ENCODE measurements at places on chromosomes 11 and 22.
A peak's percentile ranks its signal among the peaks of the same experiment; 100 is the strongest.

- peaks cover 35% of the 10 kb centered on the region for H3K27me3 ChIP-seq
- peaks cover 4% of the 10 kb centered on the region for H3K4me1 ChIP-seq
- H3K27ac ChIP-seq, result no peak overlapping the region
- DNase-seq, result peak; percentile 44
- no peaks in the 10 kb centered on the region for H3K36me3 ChIP-seq
- H3K4me3 ChIP-seq, result no peak overlapping the region
Measured at GRCh38 chr11:2804701-2805387, 80.7 kb downstream of the CDKN1C start.

GRCh38 chr11:64713016-64713707 is 9.8 kb downstream of the NRXN2 start:
- peak overlapping the region; percentile 42 for H3K4me3 ChIP-seq
- no peaks in the 10 kb centered on the region for H3K36me3 ChIP-seq
- no peak for DNase-seq
- peaks cover 12% of the 10 kb centered on the region for H3K27me3 ChIP-seq

DNA sequence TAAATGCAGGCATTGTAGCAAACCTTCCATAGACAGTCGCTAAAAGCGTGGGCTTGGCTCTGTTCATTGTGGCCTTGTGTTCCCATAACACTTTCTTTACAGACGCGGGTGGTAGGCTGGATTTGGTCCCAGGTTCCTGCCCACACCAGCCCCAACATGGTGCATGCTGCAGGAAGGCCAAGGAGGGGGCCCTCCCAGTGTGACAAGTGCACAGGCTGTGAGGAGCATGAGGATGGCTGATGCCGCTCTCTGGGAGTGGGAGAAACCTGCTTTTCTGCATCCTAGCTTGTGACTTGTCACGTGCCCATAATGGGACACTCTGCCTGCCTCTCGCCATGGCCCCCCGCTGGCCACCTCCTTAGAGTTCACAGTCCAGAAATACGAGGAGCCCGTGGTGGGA is 161.8 kb upstream of the B3GAT1 start:
- no peaks in the 10 kb centered on the region for H3K27me3 ChIP-seq
- H3K36me3 ChIP-seq, result no peaks in the 10 kb centered on the region
- no peak overlapping the region for H3K4me3 ChIP-seq

DNA sequence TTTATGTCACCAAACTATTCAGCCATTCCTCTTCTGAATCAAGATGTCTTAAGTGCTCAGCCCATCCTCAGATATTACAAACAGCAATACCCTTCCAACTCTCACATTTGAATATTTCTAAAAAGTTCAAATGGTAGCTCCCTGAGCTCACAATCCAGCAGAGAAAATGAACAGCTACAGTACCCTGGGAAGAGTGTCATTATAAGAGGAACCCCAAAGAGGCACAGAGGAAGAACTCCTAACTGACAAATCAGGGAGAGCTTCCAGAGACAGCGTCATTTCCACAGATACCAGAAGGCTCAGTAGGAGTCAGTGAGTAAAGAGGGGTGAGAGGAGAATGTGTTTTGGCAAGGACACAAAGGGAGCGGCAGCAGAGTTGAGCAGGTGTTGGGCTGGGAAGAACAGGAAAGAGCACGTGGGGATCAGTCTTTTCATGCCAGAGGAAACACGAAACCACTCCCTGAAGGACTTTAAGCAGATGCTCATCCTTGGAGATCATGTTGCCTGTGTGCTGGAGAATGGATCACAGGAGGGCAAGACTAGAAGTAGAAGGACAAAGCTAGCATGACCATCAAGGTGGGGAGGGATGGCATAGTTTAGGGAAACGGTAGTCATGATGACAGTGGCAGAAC is 4.3 kb downstream of the CLTCL1 start:
- H3K36me3 ChIP-seq, result no peaks in the 10 kb centered on the region
- DNase-seq, result no peak
- H3K27ac ChIP-seq, result no peak overlapping the region

GRCh38 chr11:113477321-113477720 is 2.1 kb upstream of the DRD2 start:
- no peak overlapping the region for H3K4me3 ChIP-seq
- H3K4me1 ChIP-seq, result peaks cover 4% of the 10 kb centered on the region
- H3K36me3 ChIP-seq, result no peaks in the 10 kb centered on the region
- H3K27ac ChIP-seq, result no peak overlapping the region
- no peak for DNase-seq

DNA sequence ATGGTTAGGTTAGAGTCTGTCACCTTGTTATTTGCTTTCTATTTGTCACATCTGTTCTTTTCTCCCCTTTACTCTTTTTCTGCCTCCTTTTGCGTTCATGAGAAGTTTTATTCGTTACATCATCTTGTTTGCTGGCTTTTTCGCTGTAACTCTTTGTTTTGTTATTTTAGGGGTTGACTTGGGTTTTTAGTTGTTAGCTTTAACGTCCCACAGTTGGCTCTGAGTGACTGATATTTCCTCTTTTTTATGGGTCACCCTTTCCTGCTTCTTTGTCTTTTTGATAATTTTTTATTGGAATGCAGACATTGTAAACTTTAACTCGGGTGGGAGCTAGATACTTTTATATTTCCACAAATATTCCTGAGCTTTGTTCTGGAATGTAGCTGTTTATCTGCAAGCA is 13.3 kb upstream of the TNNT3 start:
- no peaks in the 10 kb centered on the region for H3K36me3 ChIP-seq
- DNase-seq, result no peak
- no peak overlapping the region for H3K4me3 ChIP-seq
- 0 out of 2 replicates have a peak, but pooled peaks cover 2% of the 10 kb centered on the region for H3K27me3 ChIP-seq
- H3K4me1 ChIP-seq, result peaks cover 2% of the 10 kb centered on the region

DNA sequence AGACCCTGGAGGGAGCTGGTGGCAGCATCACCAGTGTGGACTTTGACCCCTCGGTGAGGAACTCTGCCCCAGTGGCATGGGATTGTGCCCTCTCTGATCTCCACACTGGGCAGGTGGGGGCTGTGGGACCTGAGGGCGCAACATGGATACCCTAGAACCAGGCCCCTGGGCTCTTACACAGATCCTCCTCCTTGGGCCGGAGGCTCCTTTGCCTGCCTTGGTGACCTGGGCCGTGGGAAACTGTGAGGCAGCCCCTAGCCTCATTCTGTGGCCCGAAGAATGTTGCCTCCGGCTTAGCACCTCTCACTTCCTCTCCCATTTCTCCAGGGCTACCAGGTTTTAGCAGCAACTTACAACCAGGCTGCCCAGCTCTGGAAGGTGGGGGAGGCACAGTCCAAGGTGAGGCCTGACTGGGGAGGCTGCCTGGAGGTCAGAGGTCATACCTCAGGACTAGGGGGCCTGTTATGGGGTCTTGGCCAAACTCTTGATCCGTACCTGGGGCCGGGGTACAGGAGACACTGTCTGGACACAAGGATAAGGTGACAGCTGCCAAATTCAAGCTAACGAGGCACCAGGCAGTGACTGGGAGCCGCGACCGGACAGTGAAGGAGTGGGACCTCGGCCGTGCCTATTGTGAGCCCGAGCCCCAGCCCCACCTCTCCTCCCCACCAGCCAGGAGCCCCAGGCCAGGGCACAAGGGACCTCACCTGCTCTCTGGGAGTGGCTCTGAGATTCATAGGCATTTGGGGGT is 12.2 kb downstream of the ATG16L2 start:
- H3K36me3 ChIP-seq, result no peaks in the 10 kb centered on the region
- H3K27ac ChIP-seq, result no peak overlapping the region
- no peak for DNase-seq
- H3K27me3 ChIP-seq, result peaks cover 7% of the 10 kb centered on the region
- no peak overlapping the region for H3K4me3 ChIP-seq

DNA sequence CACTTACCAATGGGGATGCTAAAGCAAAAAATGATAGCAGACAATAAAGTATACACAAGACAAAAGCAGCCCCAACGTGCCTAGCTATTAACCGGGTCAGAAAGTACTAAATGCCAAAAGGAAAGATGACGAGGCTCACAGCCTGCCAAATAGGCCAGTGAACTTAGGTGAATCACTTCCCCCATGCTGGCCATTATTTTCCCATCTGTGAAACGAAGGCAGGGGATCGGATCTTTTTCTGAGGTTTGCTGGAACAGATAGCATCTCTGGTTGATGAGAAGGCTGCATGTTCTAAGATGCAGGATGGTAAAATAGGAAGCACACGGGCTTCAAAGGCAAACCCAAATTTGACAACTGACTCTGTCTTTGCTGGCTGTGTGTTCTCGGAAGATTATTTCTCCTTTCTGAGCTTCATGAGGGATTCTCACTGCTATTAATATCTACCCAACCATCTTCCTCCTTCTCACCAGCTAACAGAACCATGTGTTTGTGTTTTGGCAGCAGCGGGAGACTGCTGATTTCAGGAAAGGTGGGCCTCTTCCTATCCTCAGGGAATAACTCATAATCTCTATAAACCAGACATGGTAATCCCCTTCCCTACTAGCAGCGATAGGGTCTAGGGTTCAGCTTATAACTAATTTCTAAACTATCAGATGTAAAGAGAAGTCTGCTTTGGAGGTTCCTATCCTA is 390.7 kb downstream of the LARGE1 start:
- no peaks in the 10 kb centered on the region for H3K27me3 ChIP-seq
- no peak for DNase-seq
- no peak overlapping the region for H3K4me3 ChIP-seq

GRCh38 chr22:25903294-25903693 is 161.3 kb downstream of the MYO18B start:
- DNase-seq, result peak; percentile 90
- H3K27me3 ChIP-seq, result no peaks in the 10 kb centered on the region
- H3K36me3 ChIP-seq, result no peaks in the 10 kb centered on the region
- no peak overlapping the region for H3K4me3 ChIP-seq
- H3K27ac ChIP-seq, result no peak overlapping the region

GRCh38 chr11:120078397-120078796 is 59.5 kb downstream of the TRIM29 start:
- no peak for DNase-seq
- H3K27ac ChIP-seq, result no peak overlapping the region
- no peak overlapping the region for H3K4me3 ChIP-seq
- no peaks in the 10 kb centered on the region for H3K36me3 ChIP-seq

DNA sequence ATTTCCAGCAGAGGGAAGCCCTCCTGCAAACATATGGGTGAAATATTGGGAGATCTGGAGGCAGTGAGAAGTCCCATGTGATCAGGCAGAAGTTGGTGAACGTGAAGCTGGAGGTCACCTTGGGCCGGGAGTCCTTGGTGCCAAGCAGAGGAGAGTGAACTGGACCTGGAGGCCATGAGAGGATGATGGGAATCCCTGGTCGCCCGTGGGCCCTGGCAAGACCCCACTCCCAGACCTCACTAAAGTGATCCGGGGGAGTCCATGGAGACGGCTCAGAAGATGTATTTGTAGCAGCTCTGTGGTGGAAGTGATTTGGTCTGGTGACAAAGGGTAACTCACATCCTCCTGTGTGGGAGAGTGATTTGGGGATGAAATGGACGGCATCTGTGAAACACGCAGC is 71.0 kb downstream of the ARHGAP8 start:
- DNase-seq, result no peak
- peaks cover 3% of the 10 kb centered on the region for H3K36me3 ChIP-seq
- peaks cover 5% of the 10 kb centered on the region for H3K4me1 ChIP-seq

- DNase-seq, result no peak
- no peak overlapping the region for H3K27ac ChIP-seq
- H3K36me3 ChIP-seq, result no peaks in the 10 kb centered on the region
- no peak overlapping the region for H3K4me3 ChIP-seq
- no peaks in the 10 kb centered on the region for H3K27me3 ChIP-seq
Measured at GRCh38 chr22:36022162-36022561, 6.5 kb downstream of the RBFOX2 start.

DNA sequence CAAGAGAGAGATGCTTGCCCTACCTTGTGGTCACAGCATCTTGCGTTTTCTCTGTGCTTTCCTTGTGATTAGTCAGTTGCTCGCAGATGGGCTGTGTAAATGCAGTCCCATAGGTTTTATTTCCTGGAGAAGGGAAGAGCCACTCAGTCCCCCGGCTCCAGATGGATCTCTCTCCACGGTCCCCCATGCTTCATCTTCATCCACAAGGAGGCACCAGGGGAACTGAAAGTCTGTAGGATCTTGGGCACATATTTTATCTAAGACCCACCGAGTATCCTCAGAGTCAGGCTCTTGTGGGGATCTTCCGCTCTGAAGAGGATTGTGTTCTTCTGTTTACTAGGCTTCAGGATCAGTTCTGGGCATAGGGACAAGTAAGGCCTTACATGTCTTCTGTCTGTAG is 66.8 kb upstream of the E2F8 start:
- H3K4me3 ChIP-seq, result no peak overlapping the region
- peaks cover 3% of the 10 kb centered on the region for H3K4me1 ChIP-seq
- no peak overlapping the region for H3K27ac ChIP-seq
- H3K36me3 ChIP-seq, result no peaks in the 10 kb centered on the region

DNA sequence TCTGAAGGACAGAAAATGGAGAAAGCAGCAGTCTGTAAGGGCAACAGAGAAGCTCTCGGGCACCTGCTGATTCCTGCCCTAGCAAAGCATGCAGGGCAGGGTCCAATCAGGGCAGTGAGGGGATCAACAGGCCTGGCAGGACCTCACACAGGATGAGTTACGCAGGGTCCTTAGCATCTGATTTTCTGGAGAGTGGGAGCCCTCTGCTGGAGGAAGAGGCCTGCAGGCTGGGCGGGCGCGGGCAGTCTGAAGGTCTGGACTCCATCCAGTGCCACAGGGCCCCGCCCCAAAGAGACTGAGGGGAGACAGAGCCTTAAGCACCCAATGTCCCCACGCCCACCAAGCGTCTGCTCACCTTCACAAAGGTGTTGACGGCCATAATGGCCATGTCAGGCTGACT is 28.9 kb downstream of the AP1B1 start:
- H3K4me1 ChIP-seq, result no peaks in the 10 kb centered on the region
- peaks cover 19% of the 10 kb centered on the region for H3K36me3 ChIP-seq
- no peak overlapping the region for H3K27ac ChIP-seq

GRCh38 chr11:8610532-8611116 is 16.6 kb upstream of the STK33 start:
- no peak overlapping the region for H3K4me3 ChIP-seq
- no peak overlapping the region for H3K27ac ChIP-seq
- no peaks in the 10 kb centered on the region for H3K27me3 ChIP-seq
- H3K4me1 ChIP-seq, result no peaks in the 10 kb centered on the region
- no peaks in the 10 kb centered on the region for H3K36me3 ChIP-seq

DNA sequence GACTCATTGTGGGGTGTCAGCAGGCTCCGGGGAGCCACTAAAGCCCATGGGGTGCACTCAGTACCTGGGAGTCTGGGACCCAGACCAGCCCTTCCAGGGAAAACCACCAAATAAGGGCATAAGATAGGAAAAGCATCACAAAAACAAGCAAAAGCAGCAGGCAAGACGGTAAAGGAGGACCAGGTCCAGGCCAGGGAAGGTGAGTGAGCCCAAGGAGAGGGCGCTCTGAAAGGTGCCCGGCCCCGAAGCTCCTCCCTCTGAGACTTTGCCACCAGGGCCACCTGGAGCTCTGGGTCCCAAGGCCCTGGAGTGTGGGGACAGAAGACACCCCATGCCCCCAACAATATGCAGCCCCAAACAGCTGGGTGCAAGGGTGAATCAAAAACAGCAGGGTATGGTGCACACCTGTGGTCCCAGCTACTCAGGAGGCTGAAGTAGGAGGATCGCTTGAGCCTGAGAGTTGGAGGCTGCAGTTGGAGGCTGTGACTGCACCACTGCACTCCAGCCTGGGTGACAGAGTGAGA is 5.2 kb upstream of the IL17REL start:
- H3K36me3 ChIP-seq, result no peaks in the 10 kb centered on the region
- no peaks in the 10 kb centered on the region for H3K4me1 ChIP-seq
- H3K27me3 ChIP-seq, result peaks cover 25% of the 10 kb centered on the region

GRCh38 chr11:35305670-35306382 is 113.5 kb downstream of the SLC1A2 start:
- H3K27me3 ChIP-seq, result no peaks in the 10 kb centered on the region
- DNase-seq, result peak; percentile 21
- H3K36me3 ChIP-seq, result no peaks in the 10 kb centered on the region
- peaks cover 2% of the 10 kb centered on the region for H3K4me1 ChIP-seq
- no peak overlapping the region for H3K27ac ChIP-seq

Measured in H1 (cell line).